Activated T-cell treated with anti-CD3 and anti-CD28 coated beads, Interleukin-2, amount 50 U/mL, for 4 hours (primary cell): ENCODE measurements at places on chromosomes 12 and 14.

GRCh38 chr12:9848899-9849298 is 20.3 kb downstream of the CLEC2B start:
- DNase-seq = no peak

GRCh38 chr12:44247588-44247987 is 411.7 kb downstream of the TMEM117 start:
- DNase-seq = no peak

- DNase-seq = no peak
Observed at GRCh38 chr12:125129591-125130255, 64.5 kb downstream of the AACS start.

DNA sequence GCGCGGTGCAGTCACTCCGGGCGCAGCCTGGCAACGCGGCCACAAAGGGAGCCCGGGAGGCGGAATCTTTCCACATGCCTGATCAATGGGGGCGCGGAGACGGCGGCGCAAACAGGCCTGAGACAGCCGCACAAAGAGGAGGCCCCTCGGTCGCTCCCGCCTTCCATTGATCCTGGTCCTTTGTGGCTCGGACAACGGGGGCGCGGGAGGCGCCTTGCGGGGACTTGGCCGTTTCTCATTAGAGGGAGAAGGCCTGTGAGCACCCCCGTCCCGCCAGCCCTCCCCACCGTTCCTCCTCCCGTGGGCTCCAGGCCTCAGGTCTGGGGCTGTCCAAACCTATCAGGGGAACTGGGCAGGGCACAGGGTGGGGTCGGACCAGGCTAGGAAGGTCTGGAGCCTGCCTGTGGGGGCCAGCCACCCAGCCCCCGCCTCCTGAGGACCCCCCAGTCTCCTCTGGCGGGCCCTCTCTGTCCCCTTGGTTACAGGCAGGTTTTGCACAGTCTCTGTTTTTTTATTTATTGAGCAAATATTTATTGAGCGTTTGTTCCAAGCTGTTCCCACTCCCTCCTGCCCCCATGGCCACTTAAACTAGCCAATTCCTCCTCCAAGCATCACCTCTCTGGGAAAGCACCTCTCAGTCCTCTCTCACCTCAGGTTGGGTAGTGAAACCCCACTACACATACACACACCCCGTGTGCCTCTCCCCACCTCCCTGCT is 29.0 kb upstream of the MSI1 start:
- no peak for DNase-seq

DNA sequence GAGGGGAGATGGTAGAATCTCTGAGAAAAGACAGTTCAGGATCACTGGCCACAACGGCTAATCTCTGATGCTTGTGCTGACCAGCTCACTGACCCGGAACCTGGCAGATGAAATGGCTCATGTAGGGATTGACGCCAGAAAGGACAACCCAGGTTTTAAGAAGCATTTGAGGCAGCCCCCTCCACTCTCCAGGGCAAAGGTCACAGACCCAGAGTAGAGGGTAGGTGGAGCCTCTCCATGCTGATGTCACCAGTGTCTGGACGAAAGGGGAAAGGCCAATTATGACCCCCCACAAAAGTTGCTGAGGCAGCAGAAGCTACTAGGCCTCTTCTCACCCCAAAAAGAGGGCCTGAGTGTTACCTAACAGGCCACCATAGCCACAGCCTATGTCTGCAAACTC is 1.2 kb downstream of the METTL1 start:
- DNase-seq = no peak

DNA sequence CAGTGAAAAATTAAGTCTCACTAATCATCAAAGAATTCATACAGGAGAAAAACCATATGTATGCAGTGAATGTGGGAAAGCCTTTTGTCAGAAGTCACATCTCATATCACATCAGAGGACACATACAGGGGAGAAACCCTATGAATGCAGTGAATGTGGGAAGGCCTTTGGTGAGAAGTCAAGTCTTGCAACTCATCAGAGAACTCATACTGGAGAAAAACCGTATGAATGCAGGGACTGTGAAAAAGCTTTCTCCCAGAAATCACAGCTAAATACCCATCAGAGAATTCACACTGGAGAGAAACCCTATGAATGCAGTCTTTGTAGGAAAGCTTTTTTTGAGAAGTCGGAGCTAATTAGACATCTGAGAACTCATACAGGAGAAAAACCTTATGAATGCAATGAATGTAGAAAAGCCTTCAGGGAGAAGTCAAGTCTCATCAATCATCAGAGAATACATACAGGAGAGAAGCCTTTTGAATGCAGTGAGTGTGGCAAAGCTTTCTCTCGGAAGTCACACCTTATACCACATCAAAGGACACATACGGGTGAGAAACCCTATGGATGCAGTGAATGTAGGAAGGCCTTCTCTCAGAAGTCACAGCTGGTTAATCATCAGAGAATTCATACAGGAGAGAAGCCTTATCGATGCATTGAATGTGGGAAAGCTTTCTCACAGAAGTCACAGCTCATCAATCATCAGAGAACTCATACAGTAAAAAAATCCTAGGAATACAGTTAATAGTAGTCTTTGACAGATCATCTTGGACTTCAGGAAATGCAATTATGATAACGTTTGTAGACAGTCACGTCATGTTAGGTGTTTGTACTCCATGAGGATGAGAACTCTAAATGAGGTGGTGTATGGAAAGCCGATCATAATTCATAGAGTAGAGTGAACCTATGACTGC is 21.1 kb downstream of the ZNF84 start:
- no peak for DNase-seq

DNA sequence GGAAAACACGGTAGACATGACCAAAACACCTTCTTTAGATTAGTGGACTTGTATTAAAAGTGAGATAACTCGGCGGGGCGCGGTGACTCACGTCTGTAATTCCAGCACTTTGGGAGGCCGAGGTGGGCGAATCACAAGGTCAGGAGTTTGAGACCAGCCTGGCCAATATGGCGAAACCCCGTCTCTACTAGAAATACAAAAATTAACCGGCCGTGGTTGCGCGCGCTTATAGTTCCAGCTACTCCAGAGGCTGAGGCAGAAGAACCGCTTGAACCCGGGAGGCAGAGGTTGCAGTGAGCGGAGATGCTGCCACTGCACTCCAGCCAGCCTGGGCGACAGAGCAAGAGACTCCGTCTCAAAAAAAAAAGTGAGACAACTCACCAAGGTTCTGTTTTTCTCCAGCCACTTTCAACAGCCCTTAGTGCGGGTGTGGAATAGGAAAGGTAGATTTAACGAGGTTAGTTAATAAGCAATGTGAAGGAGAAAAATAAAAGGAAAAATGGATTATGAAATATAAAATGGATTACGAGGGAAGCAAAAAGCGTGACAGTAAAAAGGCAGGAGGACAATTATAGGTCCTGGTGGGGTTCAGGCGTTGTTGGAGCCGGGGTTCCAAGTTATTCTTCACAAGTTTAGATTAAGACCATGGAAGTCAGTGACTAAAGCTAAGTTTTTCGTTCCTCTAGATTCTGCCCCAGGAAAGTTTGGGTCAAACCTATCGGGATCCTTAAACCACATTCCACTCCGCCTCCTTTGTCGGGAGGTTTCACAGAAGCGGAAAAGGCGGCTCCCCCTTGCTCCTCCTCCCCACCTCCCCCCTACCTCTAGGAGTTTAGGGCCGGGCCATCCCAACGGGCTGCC is 534 bp downstream of the PPP2R3C start:
- DNase-seq = no peak

GRCh38 chr14:94655169-94655710 is 43.0 kb downstream of the SERPINA3 start:
- no peak for DNase-seq

GRCh38 chr12:121364683-121365121 is 12.5 kb upstream of the ANAPC5 start:
- DNase-seq = no peak

DNA sequence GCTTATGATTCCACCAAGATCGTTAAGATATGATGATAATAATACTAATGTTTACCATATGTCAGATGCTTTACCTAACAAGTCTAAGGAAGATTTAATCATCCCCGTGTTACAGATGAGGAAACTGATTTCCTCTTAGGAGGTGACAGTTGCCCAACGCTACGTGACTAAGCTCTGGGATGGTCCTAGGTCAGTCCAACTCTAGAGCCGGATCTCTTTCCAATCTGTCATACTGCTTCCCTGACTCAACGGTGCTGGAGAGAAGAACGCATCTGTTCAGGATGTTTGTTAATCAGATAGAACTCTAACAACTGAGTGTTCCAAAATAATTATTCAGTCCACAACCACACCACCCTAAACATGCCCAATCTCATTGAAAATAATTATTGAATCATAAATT is 39.8 kb downstream of the NDUFA12 start:
- DNase-seq = no peak

DNA sequence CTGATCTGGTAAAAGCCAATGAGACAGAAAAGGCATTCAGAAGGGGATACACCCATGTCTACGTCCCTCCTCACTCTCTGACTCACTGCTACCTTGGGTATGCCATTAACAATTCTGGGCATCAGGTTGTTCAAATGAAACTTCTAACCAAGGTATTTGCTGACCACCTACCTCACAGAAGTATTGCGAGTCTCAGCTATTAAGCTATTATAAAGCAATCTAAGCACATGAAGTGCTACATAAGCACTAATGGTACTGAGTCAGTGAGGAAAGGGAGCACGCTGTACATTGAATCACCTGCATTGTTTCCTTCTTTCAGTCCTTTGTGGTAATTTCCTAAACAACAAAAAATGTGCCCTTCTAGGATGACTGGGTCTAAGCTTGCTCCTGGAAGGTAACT is 62.8 kb upstream of the CCDC91 start:
- no peak for DNase-seq

DNA sequence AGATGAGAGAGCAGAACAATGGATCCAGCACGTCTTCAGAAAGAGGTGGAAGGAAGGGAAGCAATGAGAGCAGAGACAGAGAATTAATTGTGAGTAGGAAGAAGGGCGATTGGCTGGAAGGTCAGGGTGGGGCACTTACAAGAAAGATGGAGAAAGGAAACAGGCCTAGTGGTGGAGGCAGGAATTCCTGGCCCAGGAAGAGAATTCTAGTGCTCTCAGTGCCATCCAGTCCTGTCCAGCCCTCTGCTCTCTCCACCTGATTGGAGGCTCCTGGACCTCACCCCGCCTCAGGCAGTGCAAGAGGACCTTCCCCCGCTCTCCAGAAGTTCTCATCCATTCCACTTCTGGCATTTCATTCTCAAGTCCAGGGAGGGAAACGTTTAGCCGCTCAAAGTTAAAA is 43.0 kb downstream of the NGB start:
- no peak for DNase-seq

DNA sequence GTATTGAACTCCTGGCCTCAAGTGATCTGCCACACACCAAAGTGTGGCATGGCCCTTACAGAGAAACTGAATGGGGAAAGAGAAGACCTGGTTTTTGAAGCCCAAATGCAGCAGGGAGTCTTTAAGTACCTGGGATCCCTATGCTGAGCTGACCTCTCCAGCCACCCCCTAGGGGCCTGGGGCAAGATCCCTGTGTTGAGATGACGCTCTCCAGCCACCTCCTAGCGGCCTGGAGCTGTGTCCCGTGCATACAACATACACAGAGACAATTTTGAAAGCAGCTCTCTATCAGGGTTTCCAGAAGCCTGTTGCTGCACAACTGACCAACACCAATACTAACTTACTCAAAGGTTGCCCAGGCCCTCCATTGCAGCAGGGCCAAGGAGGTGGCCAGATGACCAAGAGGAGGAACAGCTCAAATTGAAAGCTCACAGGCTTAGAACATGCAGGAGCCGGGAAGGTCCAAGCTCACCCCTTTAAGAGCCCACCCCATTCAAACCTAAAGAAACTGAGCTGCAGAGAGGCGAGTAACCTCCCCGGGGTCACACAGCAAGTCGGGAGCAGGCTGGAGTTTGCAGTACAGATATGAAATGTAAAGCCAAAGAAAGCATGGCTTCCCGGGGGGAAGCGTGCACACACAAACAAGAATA is 31.5 kb downstream of the TTC7B start:
- no peak for DNase-seq

DNA sequence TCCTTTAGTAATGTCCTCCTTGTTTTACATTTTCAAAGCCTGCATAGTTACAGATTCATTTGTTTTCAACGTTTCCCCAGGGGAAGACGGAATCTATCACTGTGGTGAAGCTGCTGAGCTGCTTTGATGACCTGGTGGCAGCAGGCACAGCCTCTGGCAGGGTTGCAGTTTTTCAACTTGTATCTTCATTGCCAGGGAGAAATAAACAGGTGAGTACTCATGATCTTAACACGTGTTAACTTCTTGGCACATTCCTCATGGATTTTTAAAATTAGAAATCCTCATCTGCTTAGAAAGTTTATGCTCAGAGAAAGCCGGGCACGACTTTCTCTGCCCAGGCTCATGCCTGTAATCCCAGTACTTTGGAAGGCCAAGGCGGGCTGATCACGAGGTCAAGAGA is 44.5 kb downstream of the TECPR2 start:
- no peak for DNase-seq

DNA sequence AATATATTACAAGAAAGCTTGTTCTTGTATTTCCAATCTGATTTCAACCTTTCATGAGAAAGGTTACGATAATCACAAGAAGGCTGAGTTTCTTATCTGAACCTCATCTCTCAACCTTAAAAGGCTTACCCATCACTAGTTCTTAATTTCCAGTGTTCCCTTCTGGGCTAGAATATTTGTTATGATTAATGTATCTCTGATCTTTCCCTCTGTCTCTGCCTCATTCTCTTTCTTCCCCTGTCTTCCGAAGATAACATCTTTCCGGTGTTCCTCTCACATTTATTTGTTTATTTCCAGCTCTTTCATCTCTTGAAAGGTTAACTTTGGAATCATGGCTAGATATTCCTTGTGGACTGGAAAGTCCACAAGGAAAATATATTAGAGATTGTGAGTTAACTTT is 255.9 kb downstream of the SLC6A15 start:
- no peak for DNase-seq

DNA sequence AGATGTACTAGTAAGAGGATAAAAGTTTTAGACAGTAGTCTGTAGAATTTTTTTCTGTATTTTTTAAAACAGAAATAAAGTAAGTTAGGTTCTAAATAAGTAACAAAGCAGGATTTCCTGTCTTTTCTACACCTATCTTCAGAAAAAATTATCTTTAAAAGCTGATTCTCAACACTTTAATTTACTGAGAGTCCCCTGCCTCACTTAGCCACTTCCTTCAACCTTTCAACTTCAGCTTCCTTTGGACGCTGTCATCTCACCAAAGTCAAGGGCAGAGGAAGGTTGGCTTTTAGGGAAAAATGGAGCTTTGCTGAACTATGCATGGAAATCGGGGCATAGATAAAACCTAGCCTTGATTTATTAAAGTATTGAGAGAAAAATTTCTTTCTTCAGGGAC is 44.9 kb upstream of the CERS5 start:
- DNase-seq = no peak

- no peak for DNase-seq
Observed at GRCh38 chr12:46386877-46387629, 14.5 kb upstream of the SLC38A2 start.

DNA sequence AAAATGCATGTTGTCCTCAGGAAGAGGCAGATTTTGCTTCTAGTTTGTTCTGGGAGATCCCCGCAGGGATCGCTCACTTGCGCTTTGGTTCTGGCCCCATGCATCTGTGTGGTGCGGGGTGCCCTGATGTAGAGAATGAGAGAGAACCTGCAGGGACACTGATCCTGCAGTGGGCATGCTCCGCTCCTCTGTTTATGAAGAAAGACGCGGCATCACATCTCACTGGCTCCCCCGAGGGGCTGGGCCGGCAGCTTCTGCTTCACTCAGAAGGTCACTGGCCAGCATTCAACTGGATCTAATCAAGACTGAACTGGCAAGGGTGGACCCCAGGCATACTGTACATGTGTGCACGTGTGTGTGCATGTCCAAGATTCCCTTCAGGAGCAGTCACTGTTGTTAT is 164.2 kb downstream of the CALM1 start:
- DNase-seq = no peak
